Uterus (tissue), 4 donors: ENCODE measurements at places on chromosomes 13 and 19. TPM values are rescaled to one million over a fixed set of nuclear protein-coding genes. Genes with fewer than 3 reads are reported as not detected.

DNA sequence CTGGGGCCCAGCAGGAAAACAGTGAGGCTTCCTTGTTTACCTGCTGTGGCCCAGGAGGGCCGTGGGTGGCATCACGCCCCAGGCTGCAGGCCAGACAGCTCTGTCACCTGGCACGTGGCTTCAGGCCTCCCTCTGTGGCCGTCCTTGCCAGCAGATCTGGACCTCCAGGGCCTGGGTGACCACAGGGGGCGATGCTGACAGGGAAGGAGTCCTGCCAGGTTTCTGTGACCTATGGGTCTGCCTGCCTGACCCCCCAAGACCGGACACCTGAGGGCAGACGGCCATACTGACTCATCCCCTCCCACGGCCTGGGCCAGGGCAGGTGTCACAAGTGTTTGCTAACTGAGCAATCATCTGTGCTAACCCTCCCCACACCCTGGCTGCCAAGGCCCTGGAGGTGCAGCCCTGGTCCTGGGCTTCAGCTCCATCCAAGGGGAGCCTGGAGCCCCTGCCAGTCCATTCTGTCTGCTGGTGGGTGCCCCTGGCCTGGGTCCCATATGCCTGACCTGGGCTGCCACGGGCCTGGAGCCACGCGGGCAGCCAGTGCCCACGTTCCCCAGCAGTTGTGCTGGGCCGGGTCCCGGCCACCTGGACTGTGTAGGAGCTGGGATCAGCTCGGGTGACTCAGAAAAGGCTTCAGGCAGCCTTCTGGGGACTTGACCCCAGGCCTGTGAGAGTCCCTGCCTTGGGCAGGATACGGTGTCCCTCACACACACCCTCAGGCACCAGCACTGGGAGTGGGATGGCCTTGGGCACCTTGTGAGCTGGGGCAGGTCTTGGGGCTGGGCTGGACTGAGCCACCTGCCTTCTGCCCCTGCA is 3.7 kb downstream of the CDC34 start:
- H3K4me1 ChIP-seq, result no peaks in the 10 kb centered on the region
- H3K4me3 ChIP-seq, result no peak overlapping the region
- no peak overlapping the region for H3K27ac ChIP-seq
- DNase-seq, result no peak

NDUFA13 gene
- 28.6 TPM for total RNA-seq

DNA sequence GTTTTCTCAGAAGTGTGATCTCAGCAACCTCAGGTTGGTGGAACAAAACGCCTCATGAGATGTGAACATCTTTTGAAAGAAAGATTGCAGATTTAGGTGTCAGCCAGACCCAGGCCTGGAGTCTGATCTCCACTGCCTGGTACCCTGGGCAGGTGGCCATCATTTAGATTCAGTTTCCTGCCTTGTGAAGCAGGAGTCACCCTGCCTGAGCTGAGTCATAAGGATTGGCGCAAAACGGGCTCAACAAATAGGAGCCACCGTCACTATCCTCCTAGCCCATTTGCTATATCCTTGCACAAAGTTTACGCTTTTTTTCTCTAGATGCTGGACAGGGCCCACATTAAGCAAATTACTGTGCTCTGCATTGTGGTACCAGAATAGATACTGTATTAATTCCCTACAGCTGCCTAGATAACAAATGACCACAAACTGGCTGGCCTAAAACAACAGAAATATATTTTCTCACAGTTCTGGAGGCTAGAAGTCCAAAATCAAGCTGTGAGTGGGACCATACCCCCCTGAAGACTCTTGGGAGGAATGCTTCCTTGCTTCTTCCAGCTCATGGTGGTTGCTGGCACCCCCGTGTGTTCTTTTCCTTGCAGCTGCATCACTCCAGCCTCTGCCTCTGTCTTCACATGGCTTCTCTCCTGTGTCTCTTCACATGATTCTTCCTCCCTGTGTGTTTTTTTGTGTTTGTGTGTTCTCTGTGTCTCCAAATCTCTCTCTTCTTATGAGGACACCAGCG is 38.2 kb downstream of the TNFSF11 start:
- H3K36me3 ChIP-seq, result no peaks in the 10 kb centered on the region
- H3K4me3 ChIP-seq, result no peak overlapping the region
- H3K27ac ChIP-seq, result no peak overlapping the region
- no peak for DNase-seq

GRCh38 chr19:10460714-10461046 is 40.3 kb downstream of the PDE4A start:
- H3K4me3 ChIP-seq, result no peak overlapping the region
- DNase-seq, result no peak
- H3K27me3 ChIP-seq, result no peaks in the 10 kb centered on the region
- H3K27ac ChIP-seq, result peak overlapping the region; percentile 54
- H3K36me3 ChIP-seq, result no peaks in the 10 kb centered on the region
- no peaks in the 10 kb centered on the region for H3K4me1 ChIP-seq

DNA sequence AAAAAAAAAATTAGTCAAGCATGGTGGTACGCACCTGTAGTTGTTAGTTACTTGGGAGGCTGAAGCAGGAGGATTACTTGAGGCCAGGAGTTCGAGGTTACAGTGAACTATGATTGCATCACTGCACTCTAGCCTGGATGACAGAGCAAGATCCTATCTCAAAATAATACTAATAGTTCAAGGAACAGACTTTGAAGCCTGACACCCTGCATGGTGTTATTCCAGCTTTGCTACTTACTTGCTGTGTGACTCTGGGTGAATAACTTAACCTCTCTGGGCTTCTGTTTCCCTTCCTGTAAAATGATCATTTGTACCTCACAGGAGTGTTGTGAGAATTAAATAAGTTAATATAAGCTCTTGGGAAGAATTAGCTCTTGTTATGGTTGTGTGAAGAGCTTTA is 3.5 kb upstream of the FOSB start:
- no peaks in the 10 kb centered on the region for H3K27me3 ChIP-seq
- no peaks in the 10 kb centered on the region for H3K4me1 ChIP-seq
- no peaks in the 10 kb centered on the region for H3K36me3 ChIP-seq
- no peak for DNase-seq
- H3K27ac ChIP-seq, result no peak overlapping the region

GRCh38 chr19:33556261-33556660 is 34.7 kb upstream of the PEPD start:
- no peak overlapping the region for H3K4me3 ChIP-seq
- no peaks in the 10 kb centered on the region for H3K36me3 ChIP-seq
- no peaks in the 10 kb centered on the region for H3K27me3 ChIP-seq
- H3K27ac ChIP-seq, result no peak overlapping the region
- no peak for DNase-seq

DNA sequence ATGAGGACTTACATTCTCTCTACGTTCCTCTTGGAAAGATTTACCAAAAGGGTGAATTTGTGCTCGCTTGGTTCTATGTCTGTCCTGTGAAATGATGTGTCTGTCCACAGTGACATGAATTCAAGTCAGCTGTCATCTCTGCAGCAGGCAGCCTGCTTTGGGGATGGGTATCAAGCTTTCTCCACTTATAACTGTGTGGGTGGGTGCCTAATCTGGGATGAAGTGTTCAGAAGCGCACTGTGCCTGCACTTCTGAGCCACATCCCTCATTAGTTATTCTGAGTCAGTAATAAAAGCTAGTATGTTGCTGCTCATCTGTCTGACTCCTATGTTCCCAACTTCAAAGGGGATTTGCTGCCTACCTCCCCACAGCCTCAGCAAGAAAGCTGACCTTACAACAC is 86.1 kb upstream of the TUBA3C start:
- DNase-seq, result no peak
- no peaks in the 10 kb centered on the region for H3K4me1 ChIP-seq
- no peaks in the 10 kb centered on the region for H3K36me3 ChIP-seq
- H3K27me3 ChIP-seq, result no peaks in the 10 kb centered on the region

DNA sequence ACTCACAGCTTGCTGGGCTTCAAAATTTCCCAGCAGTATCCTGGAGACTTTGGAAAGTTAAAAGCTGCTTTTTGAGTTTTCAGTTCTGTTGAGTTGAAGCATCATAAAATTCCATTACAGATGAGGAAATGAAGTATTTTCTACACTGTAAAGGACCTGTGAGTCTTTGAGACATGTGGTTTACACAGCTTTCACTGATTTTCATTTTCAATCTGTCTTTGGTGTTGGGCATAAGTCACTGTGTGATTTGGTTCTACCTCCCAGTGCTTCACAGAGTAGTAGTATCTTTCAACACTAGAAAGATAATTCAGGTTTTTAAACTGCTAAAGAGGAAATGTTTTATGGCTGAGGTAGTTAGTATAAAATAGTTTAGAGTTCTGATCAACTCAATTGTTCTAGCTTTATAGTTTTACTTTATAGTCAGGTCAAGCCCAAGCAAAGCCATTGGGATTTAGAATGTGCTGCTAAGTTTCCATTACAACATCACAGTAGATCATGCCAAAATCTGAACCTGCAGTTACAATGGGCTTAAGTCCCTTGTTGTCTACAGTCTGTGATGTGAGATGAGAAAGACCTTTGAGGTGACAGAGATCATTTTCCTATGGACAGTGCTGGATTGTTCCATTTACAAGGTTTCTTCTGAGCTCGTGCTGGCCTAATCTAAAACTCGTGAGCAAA is 161.6 kb downstream of the FLT1 start:
- no peak for DNase-seq
- no peaks in the 10 kb centered on the region for H3K27me3 ChIP-seq
- H3K36me3 ChIP-seq, result no peaks in the 10 kb centered on the region
- H3K4me3 ChIP-seq, result no peak overlapping the region
- no peaks in the 10 kb centered on the region for H3K4me1 ChIP-seq
- H3K27ac ChIP-seq, result no peak overlapping the region

DNA sequence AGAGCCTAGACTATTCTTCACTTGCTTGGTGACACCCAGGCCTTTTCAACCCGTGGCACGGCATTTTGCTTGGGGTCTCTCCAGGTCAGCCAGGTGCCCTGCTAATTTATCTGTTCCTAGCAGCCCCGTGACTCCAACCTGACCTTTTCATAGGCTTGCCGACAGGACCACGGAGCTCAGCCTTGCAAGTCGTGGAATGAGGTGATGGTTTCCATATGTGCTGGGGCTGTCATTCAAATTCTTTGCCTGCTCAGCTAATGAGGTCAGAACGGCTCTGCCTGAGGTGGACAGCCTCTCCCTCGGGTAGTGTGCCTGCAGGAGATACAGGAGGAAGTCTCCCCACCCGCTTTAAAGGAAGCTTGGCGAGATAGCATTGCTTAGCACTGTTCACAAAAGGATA is 61.0 kb downstream of the SHISA2 start:
- H3K27ac ChIP-seq, result no peak overlapping the region
- H3K4me1 ChIP-seq, result no peaks in the 10 kb centered on the region
- H3K27me3 ChIP-seq, result no peaks in the 10 kb centered on the region
- no peaks in the 10 kb centered on the region for H3K36me3 ChIP-seq
- DNase-seq, result no peak

DNA sequence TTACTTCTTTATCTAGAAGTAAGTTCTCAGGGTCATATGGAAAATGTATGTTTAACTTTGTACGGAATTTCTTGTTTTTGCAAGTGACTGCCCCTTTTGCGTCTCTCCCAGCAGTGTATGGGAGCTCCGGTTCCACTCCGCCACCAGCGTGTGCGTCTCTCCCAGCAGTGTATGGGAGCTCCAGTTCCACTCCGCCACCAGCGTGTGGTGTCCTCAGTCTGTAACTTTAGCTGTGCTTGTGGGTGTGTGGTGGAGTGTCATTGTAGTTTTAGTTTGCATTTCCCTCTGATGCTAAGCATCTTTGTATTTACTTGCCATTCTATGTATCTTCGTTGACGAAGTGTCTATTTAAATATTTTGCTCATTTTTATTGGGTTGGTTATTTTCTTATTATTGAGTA is 2.4 kb downstream of the CUL4A start:
- no peaks in the 10 kb centered on the region for H3K36me3 ChIP-seq
- DNase-seq, result no peak

GRCh38 chr13:46405457-46405856 is 18.4 kb upstream of the RUBCNL start:
- H3K27me3 ChIP-seq, result no peaks in the 10 kb centered on the region
- H3K4me3 ChIP-seq, result no peak overlapping the region
- no peak overlapping the region for H3K27ac ChIP-seq

ZNF799 gene
- 12.9 TPM for total RNA-seq

GRCh38 chr19:18437491-18438330 is at the start of gene ISYNA1:
Gene ISYNA1 (minus strand): TSS chr19:18438133. CDS start chr19:18437979, 154 bp downstream.
- no peaks in the 10 kb centered on the region for H3K36me3 ChIP-seq
- DNase-seq, result peak; percentile 71
- peak within 1 kb of the TSS; percentile 45 for H3K4me3 ChIP-seq
- H3K27ac ChIP-seq, result peak within 1 kb of the TSS; percentile 90

DNA sequence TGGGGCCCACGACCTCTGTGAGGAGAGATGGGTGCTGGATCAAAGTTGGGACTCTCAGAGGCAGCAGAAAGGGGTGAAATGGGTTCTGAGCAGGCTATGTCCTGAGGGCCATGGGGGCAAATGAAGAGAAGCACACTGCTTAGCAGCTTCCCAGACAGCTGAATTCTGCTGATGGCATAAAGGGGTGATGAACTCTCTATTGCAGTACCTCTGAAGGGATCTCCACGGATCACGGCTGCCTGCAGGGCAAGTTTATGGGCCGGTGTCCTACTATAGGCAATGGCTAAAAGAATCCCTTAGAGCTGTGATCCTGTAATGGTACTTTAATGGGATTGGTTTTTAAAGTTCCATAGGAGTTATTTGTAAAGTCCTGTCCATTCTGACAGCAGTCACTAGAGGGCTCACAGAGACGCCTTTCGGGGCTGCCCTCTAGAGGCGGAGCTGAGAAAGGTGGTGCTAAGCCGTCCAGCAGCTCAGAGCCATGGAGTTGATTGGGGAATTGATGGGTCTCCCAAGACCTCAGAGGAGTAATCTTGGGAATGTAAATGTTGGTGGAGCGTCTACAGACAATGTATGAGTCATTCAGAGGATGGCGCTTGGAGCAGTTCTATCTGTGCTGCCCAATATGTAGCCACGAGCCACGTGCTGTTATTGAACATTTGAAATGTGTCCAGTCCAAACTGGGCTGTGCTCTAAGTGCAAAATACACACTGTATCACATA is 287.3 kb downstream of the COG6 start:
- no peaks in the 10 kb centered on the region for H3K27me3 ChIP-seq
- H3K4me3 ChIP-seq, result no peak overlapping the region

DNA sequence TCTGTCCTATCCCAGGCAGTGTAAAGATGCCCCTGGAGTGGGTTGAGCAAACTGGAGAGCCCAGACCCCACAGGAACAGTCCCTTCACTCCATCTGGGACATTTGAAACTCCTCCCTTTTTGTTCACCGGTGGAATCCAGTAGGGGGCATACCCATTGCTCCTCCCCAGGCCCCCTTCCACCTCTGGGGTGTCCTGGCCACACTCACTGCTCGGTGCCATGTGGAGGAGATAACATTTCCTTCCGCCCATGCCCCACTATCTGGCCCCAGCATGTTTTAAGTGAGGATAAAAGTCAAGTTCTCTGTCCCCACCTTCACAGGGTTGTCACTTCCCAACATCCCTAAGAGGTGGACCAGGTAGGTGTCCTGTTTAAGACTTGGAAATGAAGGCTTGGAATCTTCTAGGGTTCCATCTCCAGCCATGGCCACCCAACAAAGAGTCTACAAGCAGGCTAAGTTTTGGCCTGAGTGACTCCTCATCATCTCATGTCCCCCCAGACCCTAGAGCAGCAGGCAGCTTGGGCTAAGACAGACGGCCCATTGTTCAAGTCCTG is 9.3 kb downstream of the ZNF526 start:
- no peaks in the 10 kb centered on the region for H3K36me3 ChIP-seq
- H3K27me3 ChIP-seq, result no peaks in the 10 kb centered on the region
- no peak overlapping the region for H3K4me3 ChIP-seq
- no peaks in the 10 kb centered on the region for H3K4me1 ChIP-seq
- H3K27ac ChIP-seq, result no peak overlapping the region

- no peaks in the 10 kb centered on the region for H3K27me3 ChIP-seq
- H3K36me3 ChIP-seq, result no peaks in the 10 kb centered on the region
- peaks cover 14% of the 10 kb centered on the region for H3K4me1 ChIP-seq
- H3K27ac ChIP-seq, result peak overlapping the region; percentile 100
Measured at GRCh38 chr19:3401004-3401768, 34.8 kb downstream of the NFIC start.

GRCh38 chr13:59982631-59983382 is 180.9 kb downstream of the DIAPH3 start:
- no peak overlapping the region for H3K27ac ChIP-seq
- no peaks in the 10 kb centered on the region for H3K36me3 ChIP-seq
- no peaks in the 10 kb centered on the region for H3K4me1 ChIP-seq
- no peak for DNase-seq
- H3K27me3 ChIP-seq, result no peaks in the 10 kb centered on the region

CYP2B6 gene
- not detected for total RNA-seq
